ENCODE measurements at places on chromosomes 6 and 20.

DNA sequence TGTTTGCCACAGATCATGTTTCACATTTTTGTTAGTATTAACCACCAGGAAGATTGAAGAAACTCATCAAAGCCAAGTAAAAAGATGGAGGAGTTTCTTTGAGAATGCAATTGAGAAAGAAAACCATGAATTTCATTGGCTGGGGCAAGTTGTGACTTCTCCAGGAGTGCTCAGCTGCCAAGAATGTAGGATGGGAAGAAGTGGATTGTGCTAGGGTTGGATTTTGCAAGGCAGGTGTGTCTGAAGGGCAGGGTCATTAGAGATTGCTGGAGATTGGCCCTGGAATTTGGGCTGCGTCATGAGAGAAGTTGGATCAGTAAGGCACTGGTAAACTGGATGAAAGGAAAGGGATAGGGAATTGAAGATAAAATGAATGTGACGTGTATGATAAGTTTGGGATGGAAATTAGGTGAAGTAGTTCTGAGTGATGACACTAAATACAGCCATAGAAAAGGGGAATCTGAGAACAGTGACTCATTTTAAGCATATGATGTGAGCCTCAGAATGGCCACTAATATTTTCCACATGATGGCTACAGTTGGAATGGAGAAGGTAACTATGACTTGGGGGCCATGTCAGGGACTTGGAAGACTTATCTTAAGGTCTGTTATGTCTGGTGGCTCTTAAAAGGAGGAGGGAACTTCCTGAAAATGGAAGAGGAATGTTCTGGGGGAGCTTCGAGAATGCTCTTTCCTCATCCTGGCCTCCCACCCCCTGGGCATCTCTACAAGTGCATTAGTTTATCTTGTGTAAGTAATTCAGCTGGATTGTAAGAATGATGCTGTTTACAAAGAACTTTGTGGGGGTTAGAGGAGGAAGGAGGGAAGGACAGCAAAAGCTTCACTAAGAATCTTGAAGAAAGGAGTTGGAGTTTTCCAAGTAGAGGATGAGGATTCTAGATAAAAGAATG, 27.8 kb upstream of the ERVFRD-1 start:
- no peak for DNase-seq

GRCh38 chr6:156780102-156780641, 3.0 kb downstream of the ARID1B start:
- no peak for DNase-seq

GRCh38 chr6:89944826-89945407, 50.6 kb downstream of the GJA10 start:
- no peak for DNase-seq

- DNase-seq: no peak
Observed at GRCh38 chr20:24479595-24479994, 10.2 kb downstream of the SYNDIG1 start.

GRCh38 chr20:9995510-9996272, 39.1 kb upstream of the ANKEF1 start:
- DNase-seq: no peak

GRCh38 chr20:50572938-50573777, 63.0 kb downstream of the PTPN1 start:
- no peak for DNase-seq

Data from stimulated activated CD4-positive, alpha-beta T cell treated with anti-CD3 and anti-CD28 coated beads, Interleukin-1b, Interleukin-23, amount 100 ng/mL, for 24 hours (primary cell).